ENCODE measurements at places on chromosomes 2 and 18. TPM values are rescaled to one million over a fixed set of nuclear protein-coding genes. Genes with fewer than 3 reads are reported as not detected.

Gene ZNF516
- 19.3 TPM for total RNA-seq

Gene SIX3
- not detected for total RNA-seq

Gene UGT1A4
- not detected for total RNA-seq

Gene NTSR2
- not detected for total RNA-seq

Gene LYG1
- 0.45 TPM for total RNA-seq

Gene MEP1B
- not detected for total RNA-seq

Gene ABCB11
- not detected for total RNA-seq

Gene UGT1A10
- not detected for total RNA-seq

Gene GAREM1
- total RNA-seq, result 2.2 TPM

Gene SCYGR4
- not detected for total RNA-seq

Gene IFIH1
- total RNA-seq, result 4.7 TPM

Gene WDR33
- 14.6 TPM for total RNA-seq

Gene CDH7
- total RNA-seq, result not detected

Gene NEU2
- not detected for total RNA-seq

Gene LYPD6B
- not detected for total RNA-seq

Gene COL4A4
- 0.15 TPM for total RNA-seq

Gene PNO1
- 15.1 TPM for total RNA-seq

Gene GBX2
- not detected for total RNA-seq

Gene RIOK3
- total RNA-seq, result 26.1 TPM

Gene GDF7
- total RNA-seq, result not detected

Gene RAX
- not detected for total RNA-seq

Gene SLC8A1
- 11.9 TPM for total RNA-seq

All from bronchus fibroblast of lung (primary cell).